ENCODE measurements at places on chromosomes 12 and 14.

DNA sequence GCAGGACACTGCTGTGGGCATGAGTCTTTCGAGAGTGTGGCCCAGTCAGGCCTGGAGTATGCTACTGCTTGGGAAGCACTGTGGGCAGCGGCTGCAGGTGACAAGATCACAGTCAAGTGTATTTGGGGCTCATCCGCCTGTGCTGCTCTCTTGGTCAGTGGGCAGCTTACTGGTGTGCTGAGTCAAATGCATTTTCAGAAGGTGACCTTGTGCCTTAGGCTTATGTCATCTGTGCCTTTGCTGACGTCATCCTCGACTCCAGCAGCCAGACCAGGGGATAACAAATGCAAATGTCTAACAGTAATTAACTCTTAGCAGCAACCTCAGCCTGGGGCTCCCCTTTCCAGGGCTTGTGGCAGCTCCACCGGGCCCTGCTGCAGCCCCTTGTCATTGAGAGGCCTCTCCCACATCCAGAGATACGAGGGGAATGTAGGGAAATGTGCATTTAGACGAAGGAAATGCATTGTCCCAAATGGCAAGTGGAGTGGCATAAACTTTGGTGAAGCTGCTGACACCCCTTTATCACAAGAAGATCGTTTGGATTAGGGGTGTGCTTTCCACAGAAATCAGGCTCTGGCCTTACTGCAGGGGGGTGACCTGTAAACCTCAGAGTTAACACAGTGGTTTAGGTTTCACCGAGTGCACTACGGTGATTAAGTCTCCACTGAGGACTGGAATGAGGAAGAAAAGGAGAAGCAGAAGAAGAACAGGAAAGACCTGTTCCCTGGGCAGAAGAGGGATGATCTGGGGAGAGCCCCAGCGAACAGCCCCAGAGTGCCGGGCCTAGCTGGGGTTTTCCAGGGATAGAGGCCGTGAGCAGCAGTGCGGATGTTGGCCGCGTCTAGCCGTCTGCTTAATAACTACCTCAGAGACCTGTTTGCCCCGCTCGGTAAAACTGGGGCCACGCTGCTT, 39.7 kb downstream of the PSMA6 start:
- DNase-seq = no peak

DNA sequence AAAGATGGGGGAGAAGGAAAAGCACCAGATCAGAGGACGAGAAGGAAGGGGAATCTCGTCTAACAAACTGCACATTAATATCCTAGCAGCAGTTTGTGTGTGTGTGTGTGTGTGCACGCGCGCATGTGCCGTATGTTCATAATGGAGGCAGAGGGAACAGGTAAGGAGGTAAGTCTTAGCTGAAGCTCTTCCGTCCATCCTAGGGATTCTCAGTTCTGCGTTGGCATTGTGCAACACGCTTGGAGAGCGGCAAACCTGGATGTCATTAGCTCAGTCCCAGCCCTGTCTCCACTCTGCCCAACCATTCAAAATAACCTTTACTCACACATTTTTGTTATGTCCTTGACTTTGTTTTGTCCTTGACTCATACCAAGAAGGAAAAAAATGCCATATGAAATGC, 1.6 kb upstream of the C1R start:
- DNase-seq = no peak

GRCh38 chr14:104094709-104095425, 9.4 kb downstream of the ASPG start:
- DNase-seq = peak; percentile 3

DNA sequence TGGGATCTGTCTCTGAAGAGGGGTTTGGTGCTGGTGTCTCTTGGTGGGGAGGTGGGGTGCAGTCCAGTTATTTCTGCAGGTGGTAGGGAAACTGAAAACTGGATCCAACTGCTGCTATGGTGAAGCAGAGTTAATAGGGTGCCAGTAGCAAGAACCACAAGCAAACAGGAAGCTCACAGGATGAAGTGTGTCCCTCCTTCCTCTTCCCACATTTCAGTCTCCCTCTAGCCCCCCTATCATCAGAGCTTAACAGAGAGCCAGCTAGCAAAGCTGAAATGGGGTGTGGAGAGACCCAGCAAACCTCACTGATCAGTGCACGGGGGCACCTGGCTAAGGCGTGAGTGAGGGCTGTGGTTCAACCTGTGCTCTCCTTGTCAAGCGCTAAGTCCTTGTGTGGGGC, 69.1 kb upstream of the C12orf71 start:
- no peak for DNase-seq

DNA sequence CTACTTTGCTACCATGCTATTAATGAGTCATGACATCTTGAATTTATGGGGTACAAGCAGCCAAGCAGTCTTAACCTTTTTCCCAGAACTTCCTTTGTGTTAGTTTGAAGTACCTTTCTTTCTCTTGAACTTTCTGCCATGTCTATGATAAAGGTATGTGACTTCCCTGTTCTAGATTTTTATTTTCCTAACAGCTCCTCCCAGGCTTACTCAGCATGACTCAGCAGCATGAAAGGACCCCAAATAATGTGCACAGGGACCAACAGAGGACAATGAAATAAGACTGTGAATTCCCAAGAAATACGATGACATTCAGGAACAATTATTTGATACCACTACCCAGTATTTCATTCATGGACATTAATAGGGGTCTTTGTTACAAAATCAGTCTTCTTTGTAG, 60.0 kb downstream of the TTC6 start:
- DNase-seq = no peak

DNA sequence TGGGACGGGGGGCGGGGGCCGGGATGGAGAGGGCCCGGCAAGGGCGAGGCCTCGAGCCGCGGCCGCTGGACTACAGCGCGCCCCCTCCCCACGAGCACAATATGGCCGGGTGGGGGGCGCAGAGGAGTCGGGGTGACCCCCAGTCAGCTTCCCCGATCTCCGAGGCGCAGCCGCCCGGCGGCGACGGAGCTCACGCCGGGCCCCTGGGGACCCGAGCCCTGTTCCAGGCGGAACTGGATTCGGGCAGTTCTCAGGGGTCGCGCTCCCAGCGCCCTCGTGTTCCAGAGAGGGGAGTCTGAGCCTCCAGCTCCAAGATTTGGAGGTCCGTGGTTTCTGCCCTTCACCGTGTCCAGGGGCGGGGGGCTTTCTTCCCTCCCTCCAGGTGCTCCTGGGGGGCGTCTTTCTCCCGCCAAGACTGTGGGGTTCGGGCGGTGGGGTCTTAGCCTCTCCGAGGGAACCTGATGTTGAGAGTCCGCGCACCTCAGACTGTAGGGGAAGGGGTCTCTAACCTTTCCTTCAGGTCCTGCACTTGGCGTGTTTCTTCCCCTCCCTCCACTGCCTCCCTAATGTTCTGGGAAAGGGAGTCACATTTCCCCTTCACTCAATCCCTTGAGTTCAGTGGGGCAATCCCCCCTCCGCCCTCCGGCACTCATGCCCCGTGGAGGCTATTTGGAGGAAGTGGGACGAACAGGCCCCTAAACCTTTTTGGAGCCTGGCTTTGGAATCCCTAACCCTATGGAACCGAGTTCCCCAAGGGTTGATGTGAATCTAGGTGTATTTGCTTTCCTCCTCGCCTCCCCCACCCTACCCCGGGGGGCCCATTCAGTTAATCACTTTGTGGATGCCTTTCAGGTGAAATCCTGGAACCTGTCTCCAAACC, 584 bp downstream of the ACVR1B start:
- DNase-seq = no peak

DNA sequence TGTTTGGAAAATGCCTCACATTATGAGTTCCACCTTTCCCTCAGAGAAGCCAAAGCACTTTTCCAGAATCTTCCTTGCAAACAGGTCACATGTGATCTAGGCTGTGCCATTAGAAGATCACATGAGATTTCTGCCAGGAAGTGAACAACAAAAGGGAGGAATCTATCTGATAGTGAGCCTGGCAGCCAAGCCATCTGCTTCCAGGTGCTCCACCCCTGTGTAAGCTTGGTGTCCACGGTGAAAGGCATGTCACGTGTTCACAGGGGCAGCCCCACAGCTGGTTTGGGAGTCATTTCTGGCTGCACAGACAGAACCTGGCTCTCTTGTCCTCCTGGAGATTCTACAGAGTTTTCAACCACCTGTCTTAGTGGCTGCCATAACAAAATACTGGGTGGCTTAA, 3.5 kb upstream of the KSR2 start:
- DNase-seq = no peak
